ENCODE measurements at places on chromosomes 3 and 15.

DNA sequence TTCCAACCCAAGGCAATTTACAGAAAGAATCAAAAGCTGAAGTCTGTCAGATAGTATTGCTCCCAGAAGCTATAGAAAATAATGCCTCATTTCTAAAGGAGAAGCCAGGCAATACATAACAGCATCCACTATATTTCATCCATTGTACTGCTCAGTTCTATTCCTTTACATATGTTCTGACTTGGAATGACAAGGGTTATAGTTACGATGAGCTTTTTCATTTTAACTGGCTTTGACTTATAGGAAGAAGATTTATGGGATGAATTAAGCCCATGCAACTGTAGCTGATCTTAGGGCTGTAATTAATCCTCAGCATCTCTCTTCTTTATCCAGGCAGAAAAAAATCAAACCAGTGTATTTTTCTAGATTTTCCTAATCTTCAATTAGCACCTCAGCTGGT is 676.3 kb upstream of the CCDC54 start:
- DNase-seq = no peak

- no peak for DNase-seq
These were observed 114.6 kb upstream of the GALNT15 start for GRCh38 chr3:16059711-16060357.

DNA sequence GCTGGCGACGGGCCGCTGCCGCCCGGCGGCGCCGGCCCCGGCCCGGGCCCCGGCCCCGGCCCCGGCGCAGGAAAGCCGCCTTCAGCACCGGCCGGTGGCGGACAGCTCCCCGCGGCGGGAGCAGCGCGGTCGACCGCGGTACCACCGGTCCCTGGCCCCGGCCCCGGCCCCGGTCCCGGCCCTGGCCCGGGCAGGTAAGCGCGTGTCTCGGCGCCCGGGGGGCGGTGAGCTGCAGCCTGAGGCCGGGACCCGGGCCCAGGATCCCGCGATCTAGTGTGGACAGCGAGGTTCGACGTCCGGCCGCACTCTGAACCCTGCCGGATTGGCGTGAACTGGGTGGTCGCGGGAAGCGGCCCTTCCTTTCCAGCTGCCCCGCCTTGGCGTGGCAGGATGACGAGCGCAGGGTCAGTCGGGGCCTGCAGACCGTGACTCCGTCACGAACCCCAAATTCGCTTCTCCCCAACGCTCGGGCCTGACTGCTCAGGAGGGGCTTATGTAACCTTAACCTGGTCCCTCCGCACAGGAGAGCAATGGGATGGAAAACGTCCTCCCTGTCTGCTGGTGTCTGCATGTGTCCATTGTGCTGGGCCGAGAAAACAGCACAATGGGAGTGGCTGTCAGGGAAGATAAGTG is 472 bp downstream of the BSN start:
- DNase-seq = peak; percentile 41

DNA sequence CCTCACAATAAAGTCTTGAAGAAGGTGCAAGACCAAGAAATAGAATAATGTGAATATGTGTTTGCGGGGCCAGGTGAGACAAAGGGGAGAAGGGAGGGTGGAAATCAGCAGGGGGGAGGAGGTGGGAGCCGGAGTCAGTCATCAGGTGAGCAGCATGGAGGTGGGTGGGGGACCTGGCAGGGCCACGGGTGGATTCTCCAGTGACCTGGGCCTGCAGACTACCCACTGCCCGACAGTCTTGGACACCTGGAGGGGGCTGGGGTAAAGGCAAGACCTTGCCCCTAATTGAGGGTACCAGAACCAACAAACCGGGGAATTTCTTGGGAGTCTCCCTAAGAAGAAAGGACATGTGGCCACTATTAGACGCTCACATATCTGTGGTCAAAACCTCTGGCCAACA is 95.8 kb downstream of the CHSY1 start:
- no peak for DNase-seq

- no peak for DNase-seq
These were observed 381.1 kb upstream of the ARHGEF26 start for GRCh38 chr3:153740109-153740508.

Data from activated T-helper 1 cell treated with Interleukin-2 at 50 U/mL for 16 hours (primary cell).